Endothelial cell of coronary artery (primary cell): ENCODE measurements at places on chromosomes 3 and 15. TPM values are rescaled to one million over a fixed set of nuclear protein-coding genes. Genes with fewer than 3 reads are reported as not detected.

Gene GRAMD1C
- 16.2 and 22.1 TPM in 2 replicates for total RNA-seq

Gene EFCC1
- 0.18 and 0.19 TPM in 2 replicates for total RNA-seq

Gene SLC49A4
- 8.7 and 12.6 TPM in 2 replicates for total RNA-seq

Gene SLC22A14
- 0.09 TPM in 2 replicates for total RNA-seq

Gene HDC
- total RNA-seq, result not detected in 2 replicates

Gene RETNLB
- not detected in 2 replicates for total RNA-seq

Gene FILIP1L
- total RNA-seq, result 20.0 and 47.9 TPM in 2 replicates
